ENCODE measurements at places on chromosomes 11 and 22.

- DNase-seq, result no peak
Observed at GRCh38 chr11:46472662-46472994, 81.1 kb upstream of the CHRM4 start.

GRCh38 chr22:46274381-46274780 is 6.6 kb downstream of the TTC38 start:
- DNase-seq, result no peak

GRCh38 chr22:18029686-18030267 is 5.4 kb upstream of the MICAL3 start:
- no peak for DNase-seq

GRCh38 chr11:7651700-7652099 is 21.6 kb downstream of the CYB5R2 start:
- DNase-seq, result no peak

- no peak for DNase-seq
Observed at GRCh38 chr22:46060292-46061123, 83.5 kb upstream of the WNT7B start.

DNA sequence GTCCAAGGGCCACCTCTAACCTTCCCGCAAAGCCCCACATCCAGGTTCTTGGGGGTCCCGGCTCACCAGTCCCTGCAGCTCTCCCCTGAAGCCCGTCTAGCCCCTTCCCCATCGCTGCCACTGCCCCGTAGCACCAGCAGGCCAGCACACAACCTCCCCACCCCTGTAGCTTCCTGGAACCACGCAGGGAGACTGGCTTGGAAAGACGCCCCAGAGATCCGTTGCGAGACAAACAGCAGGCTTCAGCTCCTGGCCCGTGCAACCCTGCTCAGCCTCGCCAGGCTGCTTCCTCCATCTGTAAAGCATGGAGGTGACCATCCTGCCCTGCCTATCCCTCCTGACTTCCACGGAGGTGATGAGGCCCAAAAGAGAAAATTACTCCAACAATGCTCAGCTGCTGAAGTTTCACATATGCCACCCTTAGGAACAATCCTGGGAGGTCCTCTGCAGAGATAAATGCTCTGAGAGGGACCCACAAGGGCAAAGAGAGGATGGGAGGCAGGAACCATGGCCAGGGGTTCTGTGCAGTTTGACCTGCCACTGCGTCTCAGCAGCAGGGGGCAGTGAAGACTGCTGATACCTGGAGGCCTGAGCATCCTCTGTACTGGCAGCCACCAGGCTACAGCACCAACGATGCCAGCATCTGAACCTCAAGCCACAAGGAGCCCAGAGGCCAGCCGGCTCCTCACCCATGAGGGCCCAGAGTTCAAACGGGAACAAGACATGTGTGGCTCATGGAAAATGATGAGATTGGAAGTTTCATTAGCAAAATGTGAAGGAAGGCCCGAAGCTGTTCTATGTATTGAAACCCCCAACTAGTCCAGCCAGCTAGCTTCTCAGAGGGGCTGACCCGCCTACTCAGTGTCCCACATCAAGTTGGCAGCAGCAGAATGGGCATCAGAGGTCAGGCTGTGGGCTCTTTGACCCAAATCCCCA is 16.1 kb downstream of the DGCR2 start:
- DNase-seq, result no peak

GRCh38 chr11:70066136-70066520 is 12.0 kb upstream of the ANO1 start:
- DNase-seq, result no peak

- no peak for DNase-seq
Observed at GRCh38 chr22:30043161-30043560, 37.1 kb upstream of the HORMAD2 start.

- peak; percentile 68 for DNase-seq
Observed at GRCh38 chr11:35662649-35663407, at the start of gene TRIM44. TRIM44 (plus strand) TSS chr11:35662775; CDS start chr11:35663112, 337 bp downstream.

GRCh38 chr11:73752903-73753302 is 8.0 kb downstream of the RAB6A start:
- no peak for DNase-seq

GRCh38 chr11:64856382-64857227 is 12.2 kb upstream of the CDC42BPG start:
- DNase-seq, result no peak

DNA sequence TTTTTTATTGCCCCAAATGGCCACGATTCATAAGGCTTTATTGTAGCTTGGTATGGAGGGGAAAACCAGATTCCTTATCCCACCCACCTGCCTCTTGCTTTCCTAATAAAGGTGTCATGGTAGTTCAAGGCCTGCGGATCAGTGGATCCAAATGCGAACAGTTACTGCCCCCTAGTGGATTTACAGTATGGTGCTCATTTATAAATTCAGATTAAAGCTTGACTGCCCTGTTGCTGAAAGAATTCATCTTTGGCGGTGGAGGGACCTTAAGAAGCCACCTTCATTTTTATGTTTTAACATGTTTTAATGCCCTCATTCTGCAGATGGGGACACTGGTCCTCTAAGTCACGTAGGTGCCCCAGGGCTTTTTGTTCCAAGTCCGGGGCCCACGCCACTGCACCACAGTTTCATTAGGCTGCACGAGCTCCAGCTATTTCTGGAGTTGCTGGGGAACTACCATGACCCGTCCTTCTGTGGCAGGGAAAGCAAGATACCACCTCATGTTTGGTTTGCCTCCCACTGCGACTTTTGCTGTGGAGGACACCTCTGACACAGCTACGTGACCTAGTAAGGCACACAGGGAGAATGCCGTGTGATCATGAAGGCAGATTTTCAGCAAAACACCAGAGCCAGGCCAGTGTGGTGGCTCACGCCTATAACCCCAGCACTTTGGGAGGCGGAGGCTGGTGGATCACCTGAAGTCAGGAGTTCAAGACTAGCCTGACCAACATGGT is 15.6 kb upstream of the INCENP start:
- DNase-seq, result no peak

DNA sequence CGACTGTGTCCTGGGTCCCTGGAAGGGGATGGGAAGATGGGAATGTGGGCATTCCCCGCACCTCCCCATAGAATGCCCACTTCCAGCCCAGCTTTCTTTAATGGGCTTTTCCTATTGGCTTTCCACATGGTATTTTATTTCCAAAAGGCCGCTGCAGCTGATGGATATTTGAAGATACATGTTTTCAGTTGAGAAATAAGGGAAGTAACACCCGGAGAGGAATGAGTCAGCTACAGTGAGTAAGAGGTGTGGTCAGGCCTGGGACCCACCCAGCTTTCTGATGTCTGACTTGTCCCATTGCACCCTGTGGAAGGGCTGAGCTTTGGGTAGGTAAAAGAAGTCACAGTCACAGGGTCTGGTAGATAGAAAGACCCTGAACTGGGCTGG is 476.9 kb downstream of the MIAT start:
- DNase-seq, result no peak

- DNase-seq, result no peak
Observed at GRCh38 chr11:30911247-30911646, 325.1 kb upstream of the MPPED2 start.

DNA sequence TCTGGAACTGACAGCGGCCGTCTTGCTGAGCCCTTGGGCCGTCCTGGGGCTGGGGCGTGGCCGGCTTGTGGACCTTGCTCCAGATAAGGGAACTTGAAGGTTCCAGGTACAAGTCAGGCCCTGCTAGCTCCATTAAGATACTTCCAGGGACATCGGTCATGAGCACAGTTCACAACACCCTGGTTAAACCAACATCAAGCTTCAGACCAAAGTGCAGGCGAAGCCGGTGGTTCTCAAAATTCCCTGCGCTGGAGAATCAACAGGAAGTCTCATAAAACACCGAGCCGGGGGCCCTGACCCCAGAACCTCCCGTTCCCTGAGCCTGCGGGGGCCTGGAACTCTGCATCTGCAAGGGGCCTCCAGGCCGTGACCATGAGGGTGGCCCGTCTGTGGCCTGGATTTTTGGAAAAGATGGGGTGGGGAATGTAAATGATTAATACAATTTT is 1043.8 kb downstream of the BRD1 start:
- DNase-seq, result no peak

DNA sequence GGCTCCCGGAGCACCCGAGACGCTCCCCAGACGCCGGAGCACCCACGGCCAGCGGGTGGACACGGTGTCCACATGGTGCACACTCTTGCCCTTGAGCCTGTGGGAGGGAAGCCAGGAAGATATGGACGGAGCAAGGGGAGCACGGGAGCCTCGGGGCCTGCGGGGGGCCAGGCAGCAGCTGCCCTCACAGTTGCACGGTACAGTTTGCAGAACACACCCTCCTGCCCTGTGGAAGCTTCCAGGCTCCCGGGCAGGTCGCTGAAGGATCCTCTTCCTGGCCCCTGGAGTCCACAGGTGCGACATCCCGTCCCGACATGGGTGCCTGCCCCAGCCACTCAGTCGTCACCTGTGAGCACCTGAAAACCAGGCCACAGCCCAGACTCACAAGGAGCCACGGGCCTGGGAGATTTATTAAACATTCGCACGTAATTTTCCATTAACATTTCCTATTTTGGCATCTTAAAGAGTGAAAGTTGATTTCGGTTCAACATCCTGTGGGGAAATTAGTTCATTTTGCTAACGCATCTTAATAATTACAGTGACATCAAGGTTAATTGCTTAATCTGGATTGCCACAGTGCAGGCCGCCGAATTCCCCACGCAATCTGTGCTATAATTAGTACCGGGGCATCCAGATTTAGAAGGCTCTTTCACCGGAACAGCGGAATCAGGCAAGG is 253.3 kb downstream of the BRD1 start:
- no peak for DNase-seq

- no peak for DNase-seq
Observed at GRCh38 chr22:42462016-42462415, 29.8 kb upstream of the NFAM1 start.

DNA sequence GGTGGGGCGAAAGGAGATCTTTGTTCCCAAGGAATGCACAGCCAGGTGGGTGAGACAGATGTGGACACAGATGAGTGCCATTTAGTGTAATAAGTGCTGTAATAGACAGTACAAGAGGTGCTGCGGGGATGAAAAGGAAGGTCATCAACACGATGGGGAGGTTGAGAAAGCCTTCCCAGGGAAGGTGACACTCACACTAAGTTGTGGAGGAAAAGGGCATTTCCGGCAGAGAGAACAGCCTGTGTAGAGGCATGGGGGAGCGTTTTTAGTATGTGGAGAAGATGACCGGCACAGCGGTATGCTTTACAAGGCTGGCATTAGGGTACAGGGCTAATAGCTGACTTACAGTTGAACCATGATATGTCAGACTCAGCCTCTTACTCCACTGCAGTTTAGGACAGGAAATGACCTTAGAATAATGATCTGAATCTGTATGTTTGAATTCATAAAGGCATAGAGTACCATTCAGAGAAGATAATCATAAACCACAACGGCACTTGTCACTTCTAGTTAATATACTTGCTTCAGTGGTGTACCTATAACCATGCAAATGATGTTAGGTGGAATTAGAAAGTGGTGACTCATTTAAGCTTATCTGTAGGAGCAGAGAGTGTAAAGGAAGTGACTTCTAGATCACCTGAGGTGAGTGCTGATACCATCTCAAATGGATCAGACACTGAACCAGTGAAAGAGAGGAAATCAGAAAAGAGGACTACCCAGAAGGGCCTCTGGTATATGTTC is 60.6 kb downstream of the FAM83F start:
- no peak for DNase-seq

GRCh38 chr11:27719546-27719925 is 19.3 kb upstream of the BDNF start:
- no peak for DNase-seq

GRCh38 chr11:62069986-62070919 is 53.6 kb upstream of the INCENP start:
- DNase-seq, result no peak

GRCh38 chr11:119501777-119502405 is 78.9 kb upstream of the THY1 start:
- no peak for DNase-seq

DNA sequence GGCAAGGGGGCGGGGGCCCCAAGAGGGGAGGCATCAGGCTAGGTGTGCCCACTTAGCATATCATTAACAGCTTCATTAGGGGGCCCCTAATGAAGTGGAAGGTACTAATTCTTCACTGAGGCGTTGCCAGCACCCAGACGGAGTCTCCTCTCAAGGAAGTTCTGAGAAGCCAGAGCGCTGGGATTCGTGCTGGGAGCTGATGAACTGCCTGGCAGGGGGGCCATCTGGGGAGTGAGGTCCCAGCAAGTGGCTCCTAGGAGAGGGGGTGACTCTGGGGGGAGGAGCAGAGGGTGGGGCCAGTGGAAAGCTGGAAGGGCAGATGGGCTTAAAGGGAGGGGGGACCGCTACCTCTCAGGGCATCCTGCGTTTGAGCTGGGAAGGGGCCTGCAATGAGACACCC is 29.8 kb downstream of the DAGLA start:
- DNase-seq, result no peak

- no peak for DNase-seq
Observed at GRCh38 chr11:16795146-16795545, 56.7 kb downstream of the C11orf58 start.

GRCh38 chr22:19097518-19097917 is 24.7 kb downstream of the DGCR2 start:
- DNase-seq, result no peak

- DNase-seq, result no peak
Observed at GRCh38 chr11:120012245-120012644, 125.7 kb downstream of the TRIM29 start.

DNA sequence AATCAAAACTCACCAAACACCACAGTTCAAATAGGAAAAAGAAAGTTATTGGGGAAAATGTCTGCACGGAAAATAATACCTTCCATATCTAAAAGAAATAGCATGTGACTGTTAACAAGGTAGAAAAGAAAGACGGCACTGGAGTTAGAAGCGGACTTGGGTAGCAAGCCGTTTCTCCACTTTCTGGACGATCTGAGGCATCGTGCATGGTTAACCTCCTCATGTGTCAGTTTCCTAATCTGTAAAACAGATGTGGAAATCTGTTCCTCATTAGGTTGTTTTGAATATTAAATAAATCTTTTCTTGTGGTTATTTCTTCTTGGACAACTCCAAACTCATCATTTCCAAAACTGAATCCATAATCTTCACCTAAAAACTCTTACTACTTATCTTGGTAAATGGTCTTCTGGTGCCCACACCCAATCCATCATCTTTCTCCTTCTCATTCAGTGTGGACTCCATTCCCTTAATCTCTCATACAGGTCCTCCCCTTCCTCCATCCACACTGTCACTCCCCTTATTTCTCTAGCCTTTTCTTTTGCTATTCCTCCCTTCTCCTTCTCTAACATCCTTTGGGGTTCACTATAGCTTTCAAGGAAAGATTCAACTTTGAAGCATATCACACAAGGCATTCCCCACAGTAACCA is 53.5 kb downstream of the VSIG10L2 start:
- DNase-seq, result no peak

DNA sequence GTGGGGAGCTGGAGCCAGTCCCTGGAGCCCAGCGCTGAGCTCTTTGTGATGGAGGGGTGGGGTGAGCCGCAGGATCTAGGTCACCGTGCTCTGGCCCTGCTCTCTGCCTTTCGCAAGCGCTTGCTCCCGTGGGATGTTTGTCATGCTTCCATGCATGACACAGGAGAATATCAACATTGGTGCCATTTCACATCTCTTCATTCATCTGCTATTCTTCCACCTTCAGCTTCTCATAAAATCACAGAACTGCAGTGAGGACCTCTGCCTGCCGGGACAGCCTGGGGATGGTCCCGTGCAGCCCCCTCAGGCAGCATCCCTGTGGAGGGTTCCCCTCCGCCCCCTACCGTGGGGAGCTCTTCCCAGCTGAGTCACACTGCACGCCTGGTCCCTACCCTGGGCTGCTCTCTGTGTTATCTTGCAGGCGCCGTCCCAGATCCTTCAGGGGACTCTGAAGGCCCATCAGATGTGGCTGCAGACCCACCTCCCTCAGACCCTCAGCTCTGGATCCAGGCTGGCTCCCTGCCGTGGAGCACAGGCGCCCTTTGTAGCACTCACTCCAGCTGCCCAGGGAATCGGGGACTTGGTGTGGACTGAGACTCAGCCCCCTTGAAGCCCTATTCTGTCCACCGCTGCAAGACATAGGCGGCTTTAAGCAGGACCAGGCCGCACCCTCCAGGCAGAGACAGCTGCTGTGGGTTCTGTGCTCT is 5.1 kb upstream of the SEPTIN5 start:
- no peak for DNase-seq

Data from urinary bladder (tissue), 4 donors.